Natural killer cell (primary cell): ENCODE measurements at places on chromosomes 12 and 14. TPM values are rescaled to one million over a fixed set of nuclear protein-coding genes. Genes with fewer than 3 reads are reported as not detected.

DNA sequence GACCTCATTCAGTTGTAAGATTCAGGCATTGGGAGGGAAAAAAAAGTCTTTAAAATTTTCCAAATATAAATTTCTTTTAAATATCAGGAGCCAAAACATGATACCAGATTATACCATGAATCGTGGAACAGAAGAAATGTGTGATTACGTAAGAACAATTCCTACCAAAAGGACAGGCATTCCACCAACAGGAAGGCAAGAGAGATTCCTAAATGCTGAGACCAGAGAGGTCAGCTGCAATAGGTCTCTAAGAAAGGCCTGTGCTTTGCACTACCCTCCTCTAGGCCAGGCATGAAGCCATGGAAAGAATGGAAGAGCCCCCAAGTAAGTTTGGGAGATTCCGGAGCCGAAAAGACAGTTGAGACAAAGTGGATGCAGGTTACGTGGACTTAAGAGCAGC lies 83.7 kb downstream of the PTGER2 start:
- DNase-seq: no peak

DNA sequence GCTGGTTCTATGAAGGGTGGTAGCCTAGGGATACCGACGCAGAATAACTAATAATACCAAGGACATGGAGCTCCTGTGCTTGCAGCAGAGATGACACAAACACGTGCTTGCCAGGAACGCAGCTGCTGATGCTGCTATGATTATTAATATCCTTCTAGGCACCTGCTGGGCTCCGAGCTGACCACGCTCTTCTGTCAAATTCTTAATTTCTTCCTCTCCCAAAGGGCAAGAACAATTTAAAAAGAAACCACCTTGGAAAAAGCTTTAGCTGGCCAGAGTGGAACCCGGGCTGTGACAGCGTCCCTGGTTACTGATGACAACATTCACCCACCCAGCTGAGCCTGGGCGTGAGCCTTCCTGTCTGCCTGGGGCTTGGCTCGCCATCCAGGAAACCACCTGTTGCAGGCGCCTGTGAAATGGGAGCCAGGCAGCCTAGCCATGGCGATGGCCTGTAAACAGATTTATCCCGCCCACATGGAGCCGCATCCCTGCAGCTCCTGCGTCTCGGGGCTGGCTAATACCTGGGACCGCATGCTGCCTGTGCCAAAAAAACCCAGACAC lies 28.8 kb downstream of the CLMN start:
- DNase-seq: no peak

GRCh38 chr12:52558781-52559445 lies 6.0 kb upstream of the KRT71 start:
- peak; percentile 55 for DNase-seq

- no peak for DNase-seq
Measured at GRCh38 chr12:131573631-131574394, 137.1 kb upstream of the SFSWAP start.

DNA sequence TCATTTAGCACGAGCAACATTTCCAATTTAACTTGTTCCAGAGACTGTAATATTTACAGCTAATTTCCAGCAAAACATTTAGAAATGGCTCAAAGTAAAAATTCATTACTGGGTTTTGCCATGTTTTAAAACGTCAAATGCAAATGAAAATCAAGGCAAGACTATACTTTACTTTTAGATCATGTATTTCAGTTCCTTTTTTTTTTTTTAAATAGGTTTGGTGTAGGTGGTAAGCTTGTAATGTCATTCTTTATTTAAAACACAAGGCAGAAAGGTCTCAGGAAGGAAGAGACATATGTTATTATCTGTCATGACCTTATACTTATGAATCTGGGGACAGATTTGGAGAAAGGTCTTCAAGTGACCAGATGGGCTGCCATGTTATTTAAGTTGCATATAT lies 54.1 kb downstream of the GRIP1 start:
- DNase-seq: no peak

GRCh38 chr12:128509170-128509569 lies 242.2 kb downstream of the TMEM132C start:
- no peak for DNase-seq

- DNase-seq: no peak
Measured at GRCh38 chr12:90298289-90298948, 589.8 kb upstream of the ATP2B1 start.

DNA sequence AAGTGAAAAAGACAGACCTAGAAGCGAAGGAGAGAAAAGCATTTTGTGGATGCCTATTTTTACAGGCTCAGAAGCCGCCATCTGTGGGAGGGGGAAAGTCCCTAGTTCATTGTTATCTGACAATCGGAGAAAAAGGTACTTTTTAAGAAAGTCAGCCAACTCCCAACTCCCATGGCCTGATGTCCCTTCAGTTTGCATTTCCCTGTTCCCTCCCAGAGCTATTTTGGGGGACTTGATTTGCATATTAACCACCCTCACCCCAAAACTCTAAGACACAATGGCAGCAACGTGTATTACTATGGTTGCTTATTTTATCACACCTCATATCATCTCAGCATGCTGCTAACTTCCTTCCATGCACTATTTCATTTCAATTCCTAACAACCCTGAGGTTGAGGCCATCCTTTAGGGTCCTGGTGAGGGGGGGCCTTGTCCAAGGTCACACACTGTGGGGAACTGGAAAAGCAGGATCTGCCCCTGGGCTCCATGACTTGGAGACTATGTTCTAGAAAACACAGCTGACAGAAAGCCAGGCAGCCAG lies 18.7 kb downstream of the HVCN1 start:
- no peak for DNase-seq

GRCh38 chr14:58863661-58864345 lies 226.0 kb downstream of the DACT1 start:
- no peak for DNase-seq

GRCh38 chr14:36223558-36223957 lies 47.0 kb upstream of the PTCSC3 start:
- DNase-seq: no peak

WIF1 gene
- not detected for total RNA-seq

FAM186B gene
- total RNA-seq: 0.77 TPM

SPRING1 gene
- total RNA-seq: 37.2 TPM

CPNE8 gene
- 7.9 TPM for total RNA-seq
